ENCODE measurements at places on chromosomes 5 and 9. TPM values are rescaled to one million over a fixed set of nuclear protein-coding genes. Genes with fewer than 3 reads are reported as not detected.
A peak's percentile ranks its signal among the peaks of the same experiment; 100 is the strongest.

DNA sequence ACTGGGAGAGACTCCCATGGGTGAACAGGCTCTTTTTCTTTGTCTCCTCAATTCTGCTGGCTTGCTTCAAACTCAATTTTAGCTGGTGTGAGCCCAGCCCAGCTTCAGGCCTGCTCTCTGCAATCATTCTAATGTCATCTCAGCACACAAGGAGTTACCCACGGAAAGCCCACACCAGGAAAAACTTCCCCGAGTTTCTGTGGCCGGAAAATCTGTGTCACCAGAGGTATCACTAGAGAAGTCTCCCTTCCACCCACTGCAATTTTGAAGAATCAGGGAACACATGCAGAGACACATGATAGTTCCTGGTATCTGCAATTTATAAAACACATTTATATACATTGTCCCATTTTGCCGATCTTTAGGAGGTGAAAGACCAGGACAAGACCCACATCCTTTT lies 13.5 kb upstream of the NDFIP1 start:
- no peak for DNase-seq
- H3K4me3 ChIP-seq: no peak overlapping the region
- H3K27ac ChIP-seq: peak overlapping the region; percentile 6
- H3K4me1 ChIP-seq: no peaks in the 10 kb centered on the region
- H3K27me3 ChIP-seq: no peaks in the 10 kb centered on the region

DNA sequence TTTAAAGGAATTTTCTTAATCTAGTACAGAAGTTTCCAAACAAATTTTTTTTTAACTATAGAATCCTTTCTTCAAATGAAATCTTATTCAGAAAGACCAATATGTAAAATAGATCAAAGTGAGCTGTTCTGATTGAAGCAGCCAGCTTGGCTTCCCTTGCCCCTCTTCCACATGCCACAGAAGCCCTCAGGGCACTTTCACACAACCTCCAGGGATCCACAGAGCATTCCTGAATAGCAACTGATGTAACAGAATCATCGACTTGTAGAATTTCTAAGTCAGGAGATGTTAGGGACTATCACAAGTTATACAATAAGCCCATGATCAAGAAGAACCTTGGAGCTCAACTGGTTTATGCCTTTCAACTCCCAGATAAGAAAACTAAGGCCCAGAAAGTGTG lies 427.8 kb upstream of the C9orf72 start:
- no peaks in the 10 kb centered on the region for H3K36me3 ChIP-seq
- no peak overlapping the region for H3K27ac ChIP-seq
- no peaks in the 10 kb centered on the region for H3K27me3 ChIP-seq
- no peak for DNase-seq
- H3K4me1 ChIP-seq: no peaks in the 10 kb centered on the region

The FGF18 gene
- 1.0 TPM for total RNA-seq

The CDH6 gene
- 3.5 TPM for total RNA-seq

The CCNO gene
- total RNA-seq: 8.5 TPM
